ENCODE measurements at places on chromosomes 4 and X.

DNA sequence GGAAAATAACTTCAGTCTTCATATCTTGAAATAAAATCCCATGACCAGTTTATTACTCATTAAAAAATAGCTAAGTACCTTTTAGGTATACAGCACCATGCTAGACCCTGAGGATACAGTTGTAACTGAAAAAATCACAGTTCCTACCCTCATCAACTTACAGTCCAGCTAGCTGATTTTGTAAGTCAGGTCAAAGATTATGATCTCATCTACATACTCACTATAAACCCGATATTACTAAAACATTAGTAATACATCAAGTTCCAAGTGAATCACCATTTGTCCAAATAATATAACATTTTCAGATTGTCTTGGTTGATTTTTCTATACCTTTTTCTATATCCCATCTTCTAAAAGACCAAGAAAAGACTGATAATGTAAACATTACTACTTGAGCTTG, 333.9 kb downstream of the INPP4B start:
- DNase-seq, result no peak

DNA sequence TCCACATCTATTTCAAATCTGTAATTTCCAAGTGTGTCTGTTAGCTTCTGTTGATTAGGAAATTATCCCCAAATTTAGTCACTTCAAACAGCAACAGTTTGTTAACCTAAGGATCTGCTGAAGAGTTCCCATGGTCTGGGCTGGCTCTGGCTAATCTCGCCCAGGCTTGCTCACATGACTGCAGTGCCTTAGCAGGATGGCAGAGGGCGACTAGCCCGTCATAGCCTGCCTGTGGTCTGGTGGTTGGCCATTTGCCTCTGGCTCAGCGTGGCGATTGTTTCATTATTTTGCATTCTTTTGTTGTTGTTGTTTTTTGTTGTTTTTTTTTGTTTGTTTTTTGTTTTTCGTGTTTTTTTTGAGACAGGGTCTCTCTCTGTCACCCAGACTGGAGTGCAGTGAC, 264.0 kb downstream of the TRIML1 start:
- no peak for DNase-seq

DNA sequence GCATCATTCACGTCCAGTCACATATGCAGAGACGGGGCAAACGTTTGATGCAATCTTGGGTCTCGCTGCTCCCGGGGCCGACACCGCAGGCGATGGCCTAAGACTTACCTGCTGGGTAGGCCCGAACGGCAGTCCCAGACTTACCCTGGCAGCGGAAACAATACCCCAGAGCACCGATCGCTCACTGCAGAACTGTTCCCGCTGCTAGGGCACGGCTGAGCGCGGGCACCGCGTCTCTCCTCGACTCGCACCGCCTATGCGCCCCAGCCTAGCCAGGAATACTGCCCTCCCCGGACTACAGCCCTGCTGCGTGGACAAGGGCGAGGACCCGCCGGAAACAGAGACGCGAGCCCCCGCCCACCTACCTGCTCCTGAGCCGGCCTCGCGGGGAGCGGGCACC, 86.2 kb downstream of the HPRT1 start:
- no peak for DNase-seq

DNA sequence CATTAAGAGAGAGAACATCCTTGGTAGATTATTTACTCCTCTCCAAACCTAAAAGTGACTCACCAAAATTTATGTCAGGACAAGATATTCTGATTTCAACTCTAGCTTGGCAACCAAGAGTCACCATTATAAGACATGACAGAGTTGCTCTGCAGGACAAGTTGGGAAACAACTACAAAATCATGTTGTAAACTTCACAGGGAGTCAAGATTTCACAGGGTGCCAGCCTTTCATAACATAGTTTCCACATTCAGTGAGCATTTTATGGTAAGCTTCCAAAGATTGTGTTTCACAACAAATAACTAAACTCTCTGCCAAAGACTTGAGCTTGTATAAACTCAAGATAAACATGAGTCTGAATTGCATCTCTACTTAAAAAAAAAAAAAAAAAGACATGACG, 121.0 kb upstream of the DIAPH2 start:
- peak; percentile 85 for DNase-seq

DNA sequence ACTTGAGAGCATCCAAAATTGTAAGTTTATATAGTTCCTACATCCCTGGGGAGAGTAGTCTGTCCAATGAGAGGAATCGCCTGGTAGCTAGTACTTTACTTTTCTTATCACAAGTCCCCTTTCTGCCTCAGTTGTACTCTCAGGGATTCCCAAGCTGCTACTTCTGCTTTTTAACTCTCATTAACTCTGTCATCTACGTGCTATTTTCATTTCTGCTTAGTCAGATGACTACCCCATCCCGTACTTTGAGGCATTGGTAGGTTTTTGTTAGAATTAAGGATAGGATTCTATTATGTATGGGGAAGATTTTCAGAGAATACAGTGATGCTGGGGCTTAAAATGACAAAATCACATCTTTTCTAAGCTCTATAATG, 24.7 kb downstream of the RBPJ start:
- no peak for DNase-seq

- DNase-seq, result peak; percentile 80
These were observed 135.6 kb downstream of the TSPAN5 start for GRCh38 chr4:98522636-98523395.

DNA sequence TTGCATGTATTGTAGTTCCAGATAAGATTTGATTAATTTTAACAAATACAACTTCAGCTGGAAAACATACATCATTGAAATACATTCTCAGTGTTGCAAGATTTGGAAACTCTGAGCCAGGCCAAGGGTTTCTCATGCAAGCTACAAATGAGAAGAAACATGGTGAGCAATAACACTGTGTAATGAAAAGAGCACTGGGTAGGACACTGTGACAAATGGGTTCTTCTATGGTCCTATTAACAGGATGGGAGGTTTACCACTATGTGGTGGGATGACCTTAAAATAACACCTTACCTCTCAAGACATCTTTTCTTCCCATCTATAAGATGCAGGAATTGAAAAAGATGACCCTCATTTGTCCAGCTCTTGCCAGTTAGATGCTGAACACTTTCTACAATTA, 19.6 kb upstream of the NDNF start:
- DNase-seq, result no peak

- DNase-seq, result peak; percentile 80
These were observed 495.9 kb downstream of the SPRY1 start for GRCh38 chr4:123892368-123892976.

- DNase-seq, result no peak
These were observed 5.1 kb upstream of the DGAT2L6 start for GRCh38 chrX:70172221-70172620.

DNA sequence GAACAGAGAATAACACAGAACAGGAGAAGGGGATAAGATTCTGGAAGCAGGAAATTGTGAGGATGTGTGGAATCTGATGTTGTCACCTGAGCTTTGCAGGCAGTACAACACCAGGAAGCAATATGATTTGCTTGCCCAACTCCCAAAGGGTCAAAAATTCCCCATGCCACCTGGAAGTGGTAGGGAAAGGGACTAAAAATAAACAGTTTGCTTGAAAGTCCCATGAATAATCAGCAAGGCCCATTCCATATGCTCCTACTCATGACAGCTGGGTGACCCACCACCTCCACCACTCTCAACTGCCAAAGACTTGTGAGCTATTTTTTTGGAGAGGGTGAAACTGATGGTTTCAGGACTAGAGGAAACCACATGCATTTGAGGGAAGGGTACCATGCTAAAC, 168.4 kb downstream of the KCNIP4 start:
- DNase-seq, result no peak

- no peak for DNase-seq
These were observed 145.1 kb upstream of the MSX1 start for GRCh38 chr4:4714331-4714730.

GRCh38 chr4:87188048-87188447, 32.4 kb downstream of the KLHL8 start:
- no peak for DNase-seq

GRCh38 chrX:68748030-68748429, 80.8 kb upstream of the EFNB1 start:
- no peak for DNase-seq

GRCh38 chr4:55762819-55763218, 56.8 kb upstream of the EXOC1L start:
- DNase-seq, result peak; percentile 9

- DNase-seq, result no peak
These were observed 102.4 kb upstream of the PLAC1 start for GRCh38 chrX:134760650-134761049.

GRCh38 chr4:47752214-47752613, 85.7 kb downstream of the CORIN start:
- no peak for DNase-seq

- DNase-seq, result no peak
These were observed 19.2 kb downstream of the PPP3CA start for GRCh38 chr4:101328063-101328602.

- DNase-seq, result no peak
These were observed 1092.1 kb upstream of the PRKX start for GRCh38 chrX:4805502-4805901.

DNA sequence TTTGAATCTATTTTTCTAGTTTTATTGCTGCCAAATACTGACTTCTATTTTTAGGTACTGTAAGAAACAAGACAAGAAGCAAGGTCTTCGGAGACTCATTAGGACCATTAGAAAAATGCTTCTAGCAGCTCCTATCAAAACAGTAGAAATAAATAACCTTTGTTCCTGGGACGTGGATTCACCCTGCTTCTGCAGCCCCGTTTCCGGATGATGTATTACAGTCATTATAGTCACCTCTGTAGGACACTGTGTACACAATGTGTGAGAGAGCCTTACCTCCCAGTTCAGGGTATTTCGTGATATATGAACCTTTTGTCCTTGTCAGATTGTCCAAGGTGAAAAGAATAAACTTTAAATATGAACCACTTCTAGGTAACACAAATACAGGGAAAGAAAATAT, 484.0 kb upstream of the TECRL start:
- no peak for DNase-seq

- peak; percentile 69 for DNase-seq
These were observed 35.4 kb upstream of the SPON2 start for GRCh38 chr4:1207603-1208265.

GRCh38 chr4:158814636-158815330, 46.0 kb downstream of the FNIP2 start:
- DNase-seq, result peak; percentile 37

All from amniotic epithelial cell (primary cell).